Nucleus accumbens (tissue), 56 donors: ENCODE measurements at places on chromosomes 13 and 19.

GRCh38 chr13:52949044-52949443 lies 79.6 kb upstream of the OLFM4 start:
- no peak for DNase-seq

DNA sequence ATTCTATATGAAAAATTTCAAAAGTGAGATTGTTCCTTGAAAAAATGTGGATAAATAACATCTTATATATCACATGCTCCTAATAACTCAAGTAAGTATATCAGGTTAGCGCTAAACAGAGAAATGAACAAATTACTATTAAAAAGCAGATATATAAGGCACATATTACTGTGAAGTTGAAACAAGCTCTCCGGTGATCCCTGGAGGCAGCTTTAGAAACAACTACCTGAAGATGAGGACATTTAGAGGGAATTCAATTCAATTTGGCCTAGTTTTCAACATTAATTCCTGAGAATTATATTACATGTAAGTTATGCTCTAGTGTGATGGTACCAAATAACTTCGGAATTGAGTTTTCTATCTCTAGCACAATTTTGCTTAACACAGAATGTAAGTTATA lies 1373.6 kb upstream of the SPRY2 start:
- no peak for DNase-seq

GRCh38 chr13:71871176-71871754 lies 4.3 kb upstream of the DACH1 start:
- DNase-seq, result no peak

- DNase-seq, result no peak
These were observed 146.4 kb upstream of the VSTM2B start for GRCh38 chr19:29379257-29380021.

- DNase-seq, result no peak
These were observed 105.9 kb downstream of the AKAP11 start for GRCh38 chr13:42377640-42378382.
